ENCODE measurements at places on chromosomes 12 and 14. TPM values are rescaled to one million over a fixed set of nuclear protein-coding genes. Genes with fewer than 3 reads are reported as not detected.

DNA sequence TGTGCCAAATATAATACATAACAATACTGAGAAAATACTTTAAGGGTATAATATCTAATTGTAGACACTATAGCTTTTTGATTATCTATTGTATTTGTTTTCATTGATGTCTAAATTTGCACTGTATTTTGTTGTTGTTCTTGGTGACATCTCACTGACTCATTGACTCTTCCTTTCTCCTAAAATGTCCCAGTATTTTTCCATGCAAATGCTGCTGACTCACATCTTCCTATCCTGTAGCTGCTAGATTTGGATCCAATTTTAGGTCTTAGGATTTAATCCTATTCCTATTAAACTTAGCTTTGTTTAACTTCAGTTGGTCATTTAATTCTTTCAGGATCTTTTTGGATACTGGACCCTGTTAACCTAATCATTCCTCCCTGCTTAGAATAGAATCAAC is 148.5 kb downstream of the TMTC2 start:
- no peak for DNase-seq

DNA sequence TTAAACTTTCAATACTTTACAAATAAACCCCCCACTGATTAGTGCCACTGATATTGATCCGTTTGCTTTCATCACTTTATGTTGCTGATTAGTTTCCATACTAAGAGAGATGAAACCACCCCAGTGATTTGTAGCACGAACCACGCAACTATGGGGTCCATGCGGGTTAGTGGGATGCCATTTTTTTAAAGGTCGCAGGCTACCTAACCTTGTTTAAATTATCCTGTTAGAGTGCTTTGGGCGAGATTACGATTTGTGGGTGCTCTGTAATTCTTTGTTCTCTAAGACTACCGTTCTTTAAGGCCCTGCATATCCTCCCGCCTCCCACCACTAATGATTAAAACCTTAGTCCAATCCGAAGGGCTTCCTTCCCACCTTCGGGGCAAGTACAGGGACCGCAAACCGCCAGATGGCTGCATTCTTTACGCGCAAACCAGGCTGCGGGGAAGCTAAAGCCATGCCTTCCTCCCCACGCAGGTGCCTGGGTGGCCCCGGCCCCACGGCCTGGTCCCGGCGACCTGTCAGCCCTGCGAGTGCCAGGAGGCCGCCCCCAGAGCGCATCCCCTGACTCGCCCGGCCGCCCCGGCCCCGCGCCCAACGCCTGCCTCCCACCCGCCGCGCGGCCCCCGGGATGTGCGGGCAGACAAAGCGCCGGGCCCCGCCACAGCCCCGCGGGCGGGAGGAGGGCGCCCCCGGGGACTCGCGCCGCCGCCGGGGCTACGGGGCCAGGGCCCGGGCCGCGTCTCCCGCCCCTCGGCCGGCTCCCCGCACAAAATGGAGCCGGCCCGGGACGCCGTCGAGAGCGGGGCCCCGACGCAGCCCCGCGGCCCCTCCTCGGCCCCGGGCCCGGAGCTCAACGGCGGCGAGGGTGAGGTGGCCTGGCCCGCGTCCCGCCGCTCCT is 759 bp downstream of the NFYB start:
- DNase-seq: peak; percentile 50

DNA sequence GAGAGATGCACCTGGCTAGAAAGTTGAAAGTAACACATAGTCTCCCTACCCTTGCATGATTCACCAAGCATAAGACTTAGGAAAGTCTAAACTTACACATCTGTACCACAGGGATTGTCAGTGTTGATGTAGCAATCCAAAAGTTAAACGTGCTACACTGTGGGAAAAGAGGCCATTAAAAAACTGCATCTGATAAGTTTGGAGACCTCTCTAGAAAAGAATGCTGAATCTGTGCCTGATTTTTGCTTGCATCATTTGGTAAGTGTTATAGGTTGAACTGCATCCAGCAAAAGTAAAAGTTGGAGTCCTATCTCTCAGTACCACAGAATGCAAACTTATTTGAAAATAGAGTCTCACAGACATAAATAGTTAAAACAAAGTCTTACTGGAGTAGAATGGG is 126.6 kb downstream of the SLC6A15 start:
- no peak for DNase-seq

The DPPA3 gene
- total RNA-seq: not detected

The MSI1 gene
- not detected for total RNA-seq

The SINHCAF gene
- total RNA-seq: 3.4 TPM

The PRB2 gene
- not detected for total RNA-seq

All from psoas muscle (tissue), 8 donors.